ENCODE measurements at places on chromosomes 5 and 9.

- no peak for DNase-seq
- no peaks in the 10 kb centered on the region for H3K27me3 ChIP-seq
- peaks cover 11% of the 10 kb centered on the region for H3K4me1 ChIP-seq
- no peak overlapping the region for H3K27ac ChIP-seq
- no peak overlapping the region for H3K4me3 ChIP-seq
- H3K36me3 ChIP-seq: no peaks in the 10 kb centered on the region
Measured at GRCh38 chr5:133421394-133421793, 190.9 kb downstream of the FSTL4 start.

DNA sequence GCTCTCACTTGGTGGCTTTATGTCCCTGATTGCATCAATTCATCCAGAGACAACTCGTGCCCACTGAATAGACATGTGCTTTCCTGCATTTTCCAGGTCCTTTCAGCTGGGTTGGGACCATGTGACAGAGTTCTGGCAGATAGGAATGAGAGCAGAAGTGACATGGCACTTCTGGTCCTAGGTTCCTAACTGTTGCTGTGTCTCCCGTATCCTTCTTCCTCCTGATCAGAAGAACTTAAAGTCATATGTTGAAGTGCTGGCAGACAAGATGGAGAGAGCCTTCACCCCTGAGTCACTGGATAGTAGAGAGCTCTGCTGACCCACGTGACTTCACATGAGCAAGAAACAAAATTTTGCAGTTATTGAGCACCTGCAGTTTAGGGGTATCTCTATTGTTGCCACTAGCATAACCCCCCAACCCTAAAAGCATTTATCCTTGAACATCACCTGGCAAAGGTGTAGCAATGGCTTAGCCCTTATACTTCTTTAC is 80.0 kb downstream of the NREP start:
- no peaks in the 10 kb centered on the region for H3K36me3 ChIP-seq
- DNase-seq: no peak
- H3K27ac ChIP-seq: no peak overlapping the region
- H3K4me3 ChIP-seq: no peak overlapping the region
- H3K27me3 ChIP-seq: no peaks in the 10 kb centered on the region

DNA sequence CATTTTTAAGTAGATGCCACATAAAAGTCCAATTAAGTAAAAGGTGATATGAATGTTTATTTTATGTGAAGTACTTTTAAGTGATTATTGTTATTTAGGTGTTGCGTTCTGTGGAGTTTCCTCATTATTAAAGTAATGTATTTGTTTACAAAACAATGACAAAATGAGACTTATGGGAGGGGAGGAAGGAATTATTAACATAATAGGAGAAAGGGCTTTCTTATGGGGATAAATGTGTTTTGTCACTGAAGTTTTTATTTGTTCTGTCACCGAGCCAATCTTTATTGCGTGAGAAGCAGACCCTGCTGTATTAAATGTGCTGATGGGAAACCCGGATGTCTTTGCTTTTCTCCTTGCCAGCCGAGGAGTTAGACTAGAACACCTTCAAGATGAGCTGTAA is 44.5 kb downstream of the TRIO start:
- peaks cover 60% of the 10 kb centered on the region for H3K4me1 ChIP-seq
- no peaks in the 10 kb centered on the region for H3K27me3 ChIP-seq
- no peaks in the 10 kb centered on the region for H3K36me3 ChIP-seq
- H3K27ac ChIP-seq: no peak overlapping the region

GRCh38 chr5:76331126-76331525 is 72.0 kb upstream of the IQGAP2 start:
- no peak for DNase-seq
- no peaks in the 10 kb centered on the region for H3K27me3 ChIP-seq
- no peak overlapping the region for H3K27ac ChIP-seq
- peaks cover 19% of the 10 kb centered on the region for H3K4me1 ChIP-seq
- no peaks in the 10 kb centered on the region for H3K36me3 ChIP-seq

DNA sequence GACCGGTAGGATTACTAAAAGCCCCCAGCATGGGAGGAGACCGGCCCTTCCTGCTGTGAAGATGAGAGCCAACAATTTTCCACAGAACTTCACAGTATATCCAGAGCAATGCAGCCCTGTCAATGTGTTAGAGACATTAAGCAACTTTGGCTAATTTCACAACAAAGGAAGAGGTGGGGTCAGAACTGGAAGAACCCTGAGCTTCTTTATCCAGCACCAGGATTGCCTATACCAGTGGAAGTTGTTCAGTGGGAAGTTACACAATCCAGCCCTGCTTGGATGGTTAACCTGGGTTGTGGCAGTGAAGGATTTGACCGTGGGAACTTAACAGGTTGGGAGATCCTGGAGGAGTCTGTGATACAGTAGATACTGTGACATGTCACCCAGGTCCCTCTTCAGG is 197.0 kb downstream of the FBN2 start:
- no peaks in the 10 kb centered on the region for H3K36me3 ChIP-seq
- H3K27ac ChIP-seq: no peak overlapping the region
- H3K4me3 ChIP-seq: no peak overlapping the region

Measured in suprapubic skin (tissue), 4 donors.